ENCODE measurements at places on chromosomes 1 and 21. TPM values are rescaled to one million over a fixed set of nuclear protein-coding genes. Genes with fewer than 3 reads are reported as not detected.

- DNase-seq, result no peak
These were observed 6.9 kb downstream of the USP48 start for GRCh38 chr1:21775985-21776562.

DNA sequence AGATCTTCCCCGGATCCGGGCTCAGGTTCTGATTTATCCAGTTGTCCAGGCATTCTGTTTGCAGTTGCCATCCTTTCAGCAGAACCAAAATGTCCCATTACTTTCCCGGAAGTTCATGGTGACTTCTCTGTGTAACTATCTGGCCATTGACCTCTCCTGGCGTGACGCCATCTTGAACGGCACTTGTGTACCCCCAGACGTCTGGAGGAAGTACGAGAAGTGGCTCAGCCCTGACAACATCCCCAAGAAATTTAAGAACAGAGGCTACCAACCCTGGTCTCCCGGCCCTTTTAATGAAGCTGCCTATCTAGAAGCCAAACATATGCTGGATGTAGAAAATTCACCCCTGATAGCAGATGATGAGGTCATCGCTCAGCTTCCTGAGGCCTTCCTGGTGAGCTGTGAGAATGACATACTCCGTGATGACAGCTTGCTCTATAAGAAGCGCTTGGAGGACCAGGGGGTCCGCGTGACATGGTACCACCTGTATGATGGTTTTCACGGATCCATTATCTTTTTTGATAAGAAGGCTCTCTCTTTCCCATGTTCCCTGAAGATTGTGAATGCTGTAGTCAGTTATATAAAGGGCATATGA is 22.4 kb downstream of the AADACL4 start:
- DNase-seq, result peak; percentile 56

- no peak for DNase-seq
These were observed 16.3 kb downstream of the RPS6KC1 start for GRCh38 chr1:213067352-213067751.

DNA sequence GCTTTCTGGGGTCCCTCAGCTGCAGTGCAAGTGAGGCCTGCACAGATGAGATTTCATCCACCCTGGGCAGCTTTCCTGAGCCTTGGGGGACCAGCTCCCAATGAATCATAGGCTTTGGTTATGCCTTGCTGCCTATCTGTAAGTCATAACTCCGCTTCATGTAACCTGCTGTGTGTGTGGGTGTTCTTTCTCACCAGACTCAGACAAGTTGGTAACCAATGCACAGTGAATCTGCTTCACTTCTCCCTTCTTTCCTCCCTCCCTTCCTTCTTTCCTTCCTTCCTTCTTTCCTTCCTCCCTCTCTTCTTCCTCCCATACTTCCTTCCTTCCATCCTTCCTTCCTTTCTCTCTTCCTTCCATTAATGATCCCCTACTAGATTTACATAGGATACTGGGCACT is 34.4 kb upstream of the PSMB2 start:
- no peak for DNase-seq

GRCh38 chr1:197355248-197355995 is 87.4 kb downstream of the CRB1 start:
- DNase-seq, result no peak

DNA sequence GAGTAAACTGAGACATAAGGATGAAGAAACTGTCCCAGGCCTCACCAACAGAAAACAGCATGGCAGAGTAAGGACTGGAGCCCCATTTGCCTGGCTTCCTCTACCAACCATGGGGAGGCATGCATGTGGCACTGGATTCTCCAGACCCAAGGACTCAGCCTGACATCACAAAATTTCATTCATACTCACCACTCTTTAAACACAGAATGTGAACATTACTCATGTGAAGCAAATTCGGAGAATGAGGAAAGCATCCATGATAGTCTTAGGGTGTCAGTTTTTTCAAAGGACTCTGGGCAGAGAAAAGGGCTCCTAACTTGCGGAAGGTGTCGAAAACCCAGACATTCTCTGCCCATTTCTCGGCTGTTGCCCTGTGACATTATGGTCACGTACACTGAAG is 83.9 kb downstream of the PCNX2 start:
- no peak for DNase-seq

GRCh38 chr1:66265796-66266195 is 268.2 kb upstream of the SGIP1 start:
- DNase-seq, result peak; percentile 72

GRCh38 chr1:89587729-89588161 is 45.2 kb upstream of the LRRC8C start:
- DNase-seq, result no peak

DNA sequence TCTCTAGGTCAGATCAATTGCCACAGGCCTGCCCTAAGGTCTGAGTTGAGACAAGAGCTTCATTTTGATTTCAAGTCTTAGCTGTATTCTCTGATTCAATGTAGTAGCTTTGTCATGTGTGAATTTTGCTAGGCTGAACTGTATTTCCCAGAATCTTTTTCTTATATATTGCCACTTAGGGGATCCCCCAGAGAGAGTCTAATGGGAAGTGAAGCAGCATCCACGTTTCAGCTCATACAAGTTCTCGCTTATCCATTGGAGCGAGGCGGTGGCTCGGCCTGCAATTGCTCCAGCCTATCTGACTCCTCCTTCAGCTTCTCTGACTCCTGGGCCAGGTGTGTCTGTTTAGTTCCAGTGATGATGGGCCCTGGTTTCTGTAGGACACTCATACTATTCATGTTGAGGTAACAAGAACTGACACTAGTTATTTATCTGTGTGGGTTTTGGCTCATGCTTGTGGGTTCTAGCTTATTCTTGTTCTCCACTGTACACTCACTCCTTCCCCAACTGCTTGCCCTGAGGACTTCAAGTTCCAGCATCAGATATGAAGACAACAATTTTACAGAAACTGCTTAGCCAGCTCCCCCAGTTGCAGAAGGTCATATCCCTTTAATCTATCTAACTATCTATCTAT is 48.2 kb downstream of the TBX19 start:
- DNase-seq, result no peak

DNA sequence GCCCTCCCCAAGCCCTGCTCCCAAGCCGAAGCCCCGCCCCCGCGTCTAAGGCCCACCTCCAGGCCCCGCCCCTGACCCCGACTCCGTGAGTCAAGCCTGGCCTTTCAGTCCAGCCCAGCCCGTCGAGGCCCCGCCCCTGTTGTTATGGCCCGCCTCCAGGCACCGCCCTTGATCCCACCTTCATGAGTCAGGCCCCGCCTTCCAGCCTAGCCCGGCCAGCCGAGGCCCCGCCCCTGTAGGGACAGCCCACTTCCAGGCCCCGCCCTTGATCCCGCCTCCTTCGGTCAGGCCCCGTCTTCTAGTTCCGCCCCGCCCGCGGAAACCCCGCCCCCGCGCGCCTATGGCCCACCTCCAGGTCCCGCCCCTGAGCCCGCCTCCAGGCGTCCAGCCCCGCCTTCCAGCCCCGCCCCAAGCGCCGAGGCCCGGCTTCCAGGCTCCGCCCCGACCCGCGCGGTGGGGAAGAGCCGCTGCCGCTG is 247 bp upstream of the DOP1B start:
- DNase-seq, result peak; percentile 100

GRCh38 chr1:77388661-77389060 is 106.8 kb downstream of the AK5 start:
- DNase-seq, result no peak

- DNase-seq, result no peak
These were observed 3.5 kb downstream of the PLPP3 start for GRCh38 chr1:56575865-56576264.

DNA sequence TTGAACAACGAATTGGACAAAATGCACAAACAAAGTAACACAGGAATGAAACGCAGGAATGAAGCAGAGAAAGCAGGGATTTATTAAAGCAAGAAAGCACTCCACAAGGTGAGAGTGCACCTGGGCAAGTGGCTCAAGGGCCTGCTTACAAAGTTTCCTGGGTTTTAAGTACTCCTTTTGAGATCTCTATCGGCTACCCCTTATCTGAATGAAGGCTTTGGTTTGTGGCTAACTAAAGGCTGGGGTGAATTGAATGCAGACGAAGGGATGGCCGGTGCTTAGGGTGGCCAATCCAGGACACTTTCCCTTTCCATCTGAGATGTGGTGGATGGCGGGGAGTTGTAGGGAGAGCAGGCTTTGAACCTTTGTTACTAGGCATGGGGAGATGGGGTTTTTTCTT is 151.4 kb upstream of the KIAA0040 start:
- no peak for DNase-seq

GRCh38 chr1:103266036-103266435 is 157.7 kb upstream of the COL11A1 start:
- no peak for DNase-seq

- no peak for DNase-seq
These were observed 16.4 kb upstream of the KCNK1 start for GRCh38 chr1:233597489-233597901.

- no peak for DNase-seq
These were observed 125.0 kb downstream of the TIAM1 start for GRCh38 chr21:31218830-31219608.

DNA sequence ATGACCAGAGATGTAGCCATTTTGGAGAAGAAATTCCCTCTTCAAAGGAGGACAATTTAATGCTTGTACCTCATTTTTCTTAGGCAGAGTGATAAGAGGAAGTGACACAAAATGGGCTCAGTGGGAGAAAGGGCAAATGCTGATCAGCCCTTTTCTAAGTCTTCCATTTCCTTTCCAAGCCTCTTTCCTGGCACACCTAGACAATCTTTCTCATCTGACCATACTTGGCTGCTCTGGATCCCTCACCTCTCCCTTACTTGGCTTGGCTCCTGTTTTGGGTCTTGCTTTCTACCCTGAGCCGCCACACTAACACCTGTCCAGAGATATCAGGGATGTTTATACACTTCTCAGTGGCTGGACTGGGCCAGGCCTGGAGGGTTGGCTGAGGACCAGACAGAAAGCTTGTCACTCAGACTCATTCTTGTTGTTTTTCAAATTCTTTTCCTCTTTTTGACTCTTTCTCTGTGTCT is 13.1 kb downstream of the TXNIP start:
- peak; percentile 53 for DNase-seq

DNA sequence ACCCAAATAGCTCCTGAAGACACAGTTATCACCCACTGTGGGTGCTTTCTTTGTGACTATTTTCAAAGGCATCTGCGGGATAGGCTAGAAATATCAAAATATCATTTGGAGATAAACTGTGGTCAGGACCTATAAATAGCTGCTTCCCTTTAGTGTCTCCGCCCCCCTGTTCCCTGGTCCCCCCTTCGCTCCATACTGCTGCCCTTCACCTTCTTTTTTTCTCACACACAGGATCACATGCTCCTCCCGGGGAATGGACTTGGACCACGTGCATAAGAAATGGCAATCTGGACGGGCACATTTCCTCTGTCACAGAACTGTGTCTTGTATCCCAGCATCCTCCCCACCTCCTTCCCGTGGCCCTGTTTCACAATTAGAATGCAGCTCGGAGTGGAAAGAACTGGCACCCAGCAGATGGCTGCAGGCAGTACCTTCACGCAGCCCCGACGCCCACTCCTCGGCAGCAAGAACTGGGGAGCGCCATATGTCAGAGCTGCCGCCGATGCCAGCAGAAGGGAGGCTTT is 68.8 kb upstream of the SSX2IP start:
- DNase-seq, result no peak

GRCh38 chr1:236167154-236167553 is 24.8 kb downstream of the GPR137B start:
- no peak for DNase-seq

GRCh38 chr21:46662765-46663500 is 27.5 kb downstream of the PRMT2 start:
- no peak for DNase-seq

- DNase-seq, result no peak
These were observed 1.3 kb upstream of the THAP3 start for GRCh38 chr1:6623269-6623965.

DNA sequence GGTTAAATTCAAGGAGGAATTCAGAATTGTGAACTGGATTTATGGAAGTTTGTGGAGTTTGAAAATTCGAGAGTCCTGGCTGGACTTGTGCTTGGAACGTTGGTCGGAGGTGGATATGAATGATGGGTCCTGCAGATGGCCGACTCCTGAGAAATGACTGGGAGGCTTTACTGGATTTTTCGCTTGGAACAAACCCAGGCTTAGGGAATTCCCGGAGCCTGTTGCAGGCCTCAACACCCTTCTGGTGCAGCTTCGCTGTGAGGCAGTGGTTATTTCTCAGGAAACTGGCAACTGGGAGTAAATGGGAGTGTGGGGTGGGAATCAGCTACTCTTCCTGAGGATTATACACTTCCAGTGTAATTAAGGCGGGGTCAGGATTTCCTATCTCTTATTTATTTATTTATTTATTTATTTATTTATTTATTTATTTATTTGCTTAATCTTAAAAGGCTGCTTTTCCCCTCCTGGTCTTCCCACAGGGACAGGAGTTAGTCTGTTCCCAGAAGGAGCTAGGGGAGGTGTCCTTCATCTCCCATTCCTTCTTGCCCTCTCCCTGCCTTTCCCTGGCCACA is 21.1 kb downstream of the MAPKAPK2 start:
- DNase-seq, result no peak

- no peak for DNase-seq
These were observed 850.2 kb upstream of the ADAMTS5 start for GRCh38 chr21:27817074-27817473.

DNA sequence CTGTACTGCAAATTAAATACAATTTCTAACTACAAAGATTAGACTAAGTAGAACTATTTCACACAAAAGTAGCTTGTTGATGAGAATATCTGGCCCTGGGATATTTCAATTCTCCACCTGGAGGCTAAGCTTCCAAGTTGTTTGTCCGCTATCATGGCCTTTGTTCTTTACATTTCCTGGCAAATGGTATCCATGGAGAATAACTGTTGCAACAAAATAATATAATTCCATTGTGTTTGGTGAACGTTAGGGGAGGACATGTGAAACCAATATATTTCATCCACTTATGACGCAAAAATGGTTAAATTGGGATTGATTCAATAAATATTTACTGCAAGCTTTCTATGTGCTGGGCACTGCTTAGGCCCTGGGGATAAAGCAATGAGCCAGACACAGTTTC is 565.4 kb downstream of the PTPRC start:
- peak; percentile 60 for DNase-seq

DNA sequence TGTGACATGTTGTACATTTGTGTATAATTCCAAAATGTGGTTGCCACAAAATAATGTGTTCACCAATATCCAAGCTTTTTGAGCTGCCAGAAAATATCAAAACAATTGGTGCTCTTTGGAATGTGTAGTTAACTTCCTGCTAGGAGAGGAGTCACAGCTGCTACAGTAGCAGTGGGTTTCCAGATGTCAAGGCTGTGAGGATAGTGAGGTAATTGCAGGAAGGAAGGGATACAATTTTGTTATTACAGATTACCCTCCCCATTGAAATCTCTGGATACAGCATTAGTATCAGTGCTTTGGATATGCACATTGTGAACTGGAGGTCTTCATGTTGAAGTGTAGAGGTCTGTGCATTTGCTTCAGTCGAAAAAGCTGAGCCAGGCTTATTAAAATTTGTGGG is 253.2 kb downstream of the PTPRC start:
- DNase-seq, result peak; percentile 91

Gene NBPF6
- not detected for total RNA-seq

Gene HTR1D
- under 0.01 TPM for total RNA-seq

Gene AVPR1B
- not detected for total RNA-seq

Gene AMY1A
- not detected for total RNA-seq

Gene CRP
- not detected for total RNA-seq

Gene ESRRG
- total RNA-seq, result not detected

Gene IGSF21
- not detected for total RNA-seq

Gene CRYAA
- total RNA-seq, result not detected

Gene LORICRIN
- not detected for total RNA-seq

Gene CD84
- not detected for total RNA-seq

Gene SNX7
- 21.2 TPM for total RNA-seq

Gene BTBD19
- total RNA-seq, result 6.0 TPM

Data from lung microvascular endothelial cell (primary cell).